ENCODE measurements at places on chromosomes 11 and 22.

DNA sequence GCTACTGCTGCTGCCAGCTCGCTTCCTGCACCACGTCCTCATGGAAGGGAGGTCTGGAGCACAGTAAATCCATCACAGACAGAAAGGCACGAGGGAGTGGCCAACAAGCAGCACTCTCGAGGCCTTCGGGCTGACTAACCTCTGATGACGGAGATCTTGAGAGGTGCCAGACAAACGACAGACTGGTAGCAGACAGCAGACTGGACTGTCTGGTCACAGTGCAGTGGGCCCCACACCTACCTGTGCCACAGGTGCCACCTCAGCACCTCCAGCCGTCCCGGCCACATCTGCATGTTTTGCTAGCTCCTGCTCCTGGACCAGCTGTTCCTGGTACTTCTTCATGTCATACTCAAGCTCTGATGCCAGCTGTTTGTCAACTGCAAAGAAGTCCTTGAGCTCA lies 64.1 kb downstream of the NCAPD3 start:
- no peak for DNase-seq

DNA sequence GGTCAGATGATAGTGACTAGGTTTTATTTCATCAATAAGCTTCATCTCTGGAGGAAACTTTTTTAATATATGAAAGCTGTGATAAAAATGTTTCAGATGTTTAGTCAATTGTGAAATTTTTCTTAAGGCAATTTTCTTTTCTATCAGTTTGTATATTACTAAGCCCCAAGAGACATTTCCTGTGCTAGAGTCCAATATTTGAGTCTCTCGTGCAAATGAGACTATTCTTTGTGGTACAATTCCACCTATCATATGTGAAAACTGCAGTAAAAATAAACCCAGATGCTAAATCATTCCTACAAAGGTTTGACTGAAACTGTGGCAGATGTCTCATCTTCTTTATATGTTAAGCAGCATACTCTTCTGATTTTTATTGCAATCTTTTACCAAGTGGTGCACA lies 28.0 kb downstream of the CTR9 start:
- no peak for DNase-seq

DNA sequence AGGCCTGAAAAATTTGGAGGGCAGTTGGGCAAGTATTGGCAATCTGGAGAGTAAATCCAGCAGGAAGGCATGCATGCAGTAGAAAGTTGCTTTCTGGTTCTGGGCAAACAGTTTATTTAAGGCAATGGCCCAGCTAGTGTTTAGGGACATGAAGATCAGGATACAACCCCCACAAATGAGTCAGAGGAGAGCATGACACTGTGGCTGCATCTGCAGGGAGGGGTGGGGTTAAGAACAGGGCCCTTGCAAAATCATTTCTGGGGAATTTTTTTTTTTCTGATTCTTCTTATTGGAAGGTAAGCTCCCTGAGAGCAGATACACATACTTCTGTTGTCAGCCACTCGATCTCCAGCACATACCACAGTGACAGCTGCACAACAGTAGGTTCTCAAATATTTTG lies 61.1 kb downstream of the FDX1 start:
- peak; percentile 83 for DNase-seq

DNA sequence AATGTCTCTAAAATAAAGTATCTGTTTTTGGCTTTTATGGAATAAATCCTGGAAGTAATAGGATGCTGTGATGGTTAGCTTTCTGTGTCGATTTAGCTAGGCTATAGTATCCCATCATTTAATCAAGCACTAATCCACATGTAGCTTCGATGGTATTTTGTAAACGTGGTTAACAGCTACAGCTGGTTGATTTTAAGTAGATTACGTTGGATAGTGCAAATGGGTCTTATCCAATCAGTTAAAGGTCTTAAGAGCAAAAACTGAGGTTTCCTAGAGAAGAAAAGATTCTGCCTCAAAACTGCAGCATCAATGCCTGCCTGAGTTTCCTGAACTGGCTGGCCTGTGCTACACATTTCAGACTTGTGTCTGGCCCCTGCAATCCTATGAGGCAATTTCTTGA lies 314.2 kb upstream of the SORL1-AS1 start:
- DNase-seq = no peak

- DNase-seq = no peak
Observed at GRCh38 chr11:64178203-64178602, 7.8 kb upstream of the STIP1 start.

GRCh38 chr22:20010307-20011122 lies 6.1 kb downstream of the ARVCF start:
- DNase-seq = no peak

- peak; percentile 77 for DNase-seq
Observed at GRCh38 chr11:126459691-126460281, 104.3 kb downstream of the ST3GAL4 start.

DNA sequence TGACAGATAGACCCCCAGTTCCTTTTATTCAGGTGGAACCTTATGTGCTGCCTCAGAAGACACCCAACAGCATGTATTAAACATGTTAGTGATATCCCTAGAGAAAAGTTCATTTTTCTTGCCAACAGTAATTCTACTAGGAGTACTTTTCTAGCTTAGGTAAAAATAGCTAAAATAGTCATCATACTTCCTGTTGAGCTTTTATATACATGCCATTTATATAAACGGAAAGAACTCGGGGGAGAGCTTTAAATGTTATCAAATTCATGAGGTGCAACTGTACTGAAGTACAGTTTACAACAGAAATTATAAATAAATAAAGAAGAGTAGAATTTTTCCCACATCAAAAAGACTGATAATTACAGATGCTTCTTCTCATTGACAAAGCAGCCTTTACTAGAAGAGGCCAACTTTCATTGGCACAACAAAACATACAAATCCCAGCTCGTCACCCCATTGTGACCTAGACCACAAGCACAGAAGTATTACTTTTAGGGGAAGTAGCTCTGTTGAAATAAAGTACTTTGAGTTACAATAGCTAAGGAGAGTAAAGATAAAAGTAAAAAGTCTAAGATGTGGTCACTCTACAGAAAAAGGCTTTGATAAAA lies 59.1 kb upstream of the POU2AF2 start:
- DNase-seq = no peak

- DNase-seq = no peak
Observed at GRCh38 chr22:50730013-50730891, 7.8 kb upstream of the ACR start.

DNA sequence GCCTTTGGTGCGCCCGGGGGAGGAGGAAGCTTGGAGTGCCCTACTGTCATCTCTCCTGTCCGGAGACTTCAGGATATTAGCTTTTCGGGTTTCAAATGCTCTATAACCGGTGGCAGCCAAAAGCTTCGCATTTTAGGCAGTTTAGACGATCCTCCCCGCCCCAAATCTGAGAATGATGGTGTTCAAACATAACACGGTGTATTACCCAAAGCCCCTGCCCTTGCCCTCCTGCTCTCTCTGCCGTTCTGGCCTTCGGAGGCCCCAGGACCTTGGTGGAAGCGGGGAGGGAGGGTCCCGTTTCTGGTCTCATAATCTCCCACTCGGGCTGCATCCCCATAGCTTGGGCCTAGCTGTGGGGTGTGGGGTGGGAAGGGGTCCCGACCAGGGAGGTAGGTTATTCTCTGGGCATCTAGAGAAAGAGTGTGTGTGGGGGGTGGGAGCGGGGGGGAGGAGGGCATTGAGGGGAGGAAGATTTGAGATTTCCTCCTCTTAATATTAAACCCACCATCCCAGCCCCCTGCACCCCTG lies 2.3 kb downstream of the PKNOX2 start:
- no peak for DNase-seq

DNA sequence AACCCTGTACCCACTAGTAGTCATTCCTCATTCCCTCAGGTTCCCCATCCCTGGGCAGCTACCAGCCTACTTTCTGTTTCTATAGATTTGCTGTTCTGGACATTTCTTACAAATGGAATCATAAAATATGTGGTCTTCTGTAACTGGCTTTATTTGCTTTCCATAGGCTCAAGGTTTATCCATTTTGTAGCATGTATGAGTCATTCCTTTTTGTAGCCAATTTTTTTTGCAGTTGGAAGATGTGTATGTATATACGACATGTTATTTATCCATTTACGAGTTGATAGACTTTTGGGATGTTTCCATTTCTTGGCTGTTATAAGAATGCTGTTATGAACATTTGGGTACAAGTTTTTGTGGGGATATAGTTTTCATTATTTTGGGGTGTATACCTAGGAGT lies 130.6 kb downstream of the WNT11 start:
- DNase-seq = no peak

DNA sequence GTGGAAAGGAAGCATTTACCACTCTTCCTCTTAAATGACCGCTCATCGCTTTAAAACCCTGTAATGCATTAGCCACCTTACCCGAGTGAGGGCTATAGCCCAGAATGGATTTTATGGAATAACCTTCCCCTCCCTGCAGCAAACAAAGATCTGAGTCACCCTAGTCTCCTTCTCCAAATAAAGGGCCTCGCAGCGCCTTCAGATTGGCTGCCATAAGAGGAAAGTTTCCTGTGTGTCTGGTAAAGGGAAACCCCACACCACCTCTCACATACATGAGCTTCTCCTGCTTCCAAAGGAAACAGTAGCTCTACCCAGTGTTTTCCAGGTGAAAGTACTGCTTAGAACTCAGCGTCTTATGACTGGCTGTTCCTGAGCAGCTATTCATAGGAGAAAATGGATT lies 47.8 kb downstream of the PPP2R1B start:
- DNase-seq = no peak

- DNase-seq = no peak
Observed at GRCh38 chr11:129308241-129308865, 67.3 kb upstream of the BARX2 start.
